Right lung (tissue), 10 donors: ENCODE measurements at places on chromosomes 2 and 18. TPM values are rescaled to one million over a fixed set of nuclear protein-coding genes. Genes with fewer than 3 reads are reported as not detected.

GRCh38 chr18:80251700-80252099, 4.4 kb upstream of the PARD6G start:
- DNase-seq = no peak

GRCh38 chr18:22838639-22839277, 94.4 kb upstream of the RBBP8 start:
- DNase-seq = no peak

- no peak for DNase-seq
Observed at GRCh38 chr2:2763351-2764000, 432.4 kb upstream of the MYT1L start.

DNA sequence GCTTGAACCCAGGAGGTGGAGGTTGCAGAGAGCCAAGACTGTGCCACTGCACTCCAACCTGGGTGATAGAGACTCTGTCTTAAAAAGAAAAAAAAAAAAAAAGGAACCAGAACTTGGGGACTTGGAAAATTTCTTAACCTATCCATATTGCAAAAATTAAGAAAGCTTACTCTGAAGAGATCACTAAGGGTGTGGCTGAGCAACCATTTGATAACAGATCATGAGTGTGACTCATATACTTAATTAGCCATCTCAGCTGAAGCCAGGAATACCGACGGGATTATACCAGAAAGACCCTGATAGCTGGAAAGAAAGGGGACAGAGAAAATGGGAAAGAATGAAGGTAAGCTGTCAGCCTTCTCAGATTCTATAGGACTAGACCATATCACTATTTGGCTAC, 7.1 kb upstream of the ADD2 start:
- no peak for DNase-seq

DNA sequence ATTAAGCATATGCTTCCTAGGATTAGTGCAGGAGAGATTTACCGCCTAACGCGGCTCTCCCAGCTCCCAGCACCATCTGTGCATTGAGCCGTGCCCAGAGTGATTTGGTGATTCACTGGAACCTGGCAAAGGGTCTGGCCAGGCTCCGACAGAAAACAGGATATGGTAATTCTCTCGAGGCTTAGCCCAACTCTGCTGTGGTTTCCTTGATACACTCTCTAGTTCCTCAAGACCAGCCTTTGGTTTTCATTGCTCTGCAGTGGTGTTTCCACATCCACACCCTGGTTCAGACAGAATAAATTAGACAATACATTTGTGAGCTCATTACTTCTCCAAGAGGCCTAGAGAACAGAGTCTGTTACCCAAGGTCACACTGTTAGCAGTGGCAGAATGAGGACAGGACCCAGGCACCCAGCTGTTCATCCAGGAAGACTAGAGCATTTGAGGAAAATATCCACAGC, 23.0 kb upstream of the SMAD2 start:
- DNase-seq = no peak

GRCh38 chr2:157333304-157334047, 7.9 kb upstream of the ERMN start:
- no peak for DNase-seq

Gene MAP2
- polyA plus RNA-seq = 9.4 TPM
